Panc1 (cell line): ENCODE measurements at places on chromosomes 7 and 10. TPM values are rescaled to one million over a fixed set of nuclear protein-coding genes. Genes with fewer than 3 reads are reported as not detected.

Gene GRM3
- not detected for total RNA-seq

Gene FAM25A
- total RNA-seq, result not detected

Gene SHTN1
- total RNA-seq, result 67.8 TPM

Gene LAMB4
- not detected for total RNA-seq

Gene MSS51
- total RNA-seq, result 2.3 TPM

Gene ZNF487
- total RNA-seq, result 7.6 TPM

Gene CYP2C19
- 0.15 TPM for total RNA-seq

Gene FAM13C
- not detected for total RNA-seq

Gene ALOX5
- 0.82 TPM for total RNA-seq

Gene PRRT4
- 0.77 TPM for total RNA-seq

Gene OR2A5
- total RNA-seq, result not detected

Gene MKI67
- total RNA-seq, result 151 TPM

Gene GNAT3
- not detected for total RNA-seq

Gene PON1
- not detected for total RNA-seq

Gene ANKRD2
- total RNA-seq, result 0.98 TPM

Gene STOX1
- total RNA-seq, result 5.8 TPM

Gene C10orf90
- total RNA-seq, result 0.67 TPM

Gene SYT15
- total RNA-seq, result 0.28 TPM

Gene POR
- 168 TPM for total RNA-seq

Gene LARP4B
- total RNA-seq, result 87.0 TPM

Gene CAMK2B
- 0.26 TPM for total RNA-seq
